ENCODE measurements at places on chromosomes 3 and 15.

GRCh38 chr3:154125378-154126030 is 4.3 kb downstream of the ARHGEF26 start:
- DNase-seq: no peak

DNA sequence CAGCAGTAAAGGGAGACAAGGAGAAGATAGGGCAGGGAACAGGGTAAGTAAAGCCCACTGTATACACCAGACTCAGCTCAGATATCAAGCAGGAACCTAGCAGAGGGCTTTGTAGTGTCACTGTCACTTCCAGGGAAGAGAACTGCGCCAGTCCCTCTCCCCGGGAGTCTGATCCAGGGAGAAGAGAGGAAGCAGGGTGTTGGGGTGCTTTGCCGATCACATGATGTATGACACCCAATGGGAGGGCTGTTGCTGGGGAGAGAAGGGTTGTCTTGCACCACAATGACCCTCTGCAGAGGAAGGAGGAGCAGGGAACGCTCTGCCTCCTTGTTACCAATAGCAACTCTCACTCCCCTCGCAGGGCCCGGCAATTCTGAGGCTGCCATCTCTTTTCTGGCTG is 147.2 kb upstream of the SLC2A2 start:
- no peak for DNase-seq

- DNase-seq: no peak
These were observed 326.9 kb upstream of the NAALADL2 start for GRCh38 chr3:174532216-174532615.

DNA sequence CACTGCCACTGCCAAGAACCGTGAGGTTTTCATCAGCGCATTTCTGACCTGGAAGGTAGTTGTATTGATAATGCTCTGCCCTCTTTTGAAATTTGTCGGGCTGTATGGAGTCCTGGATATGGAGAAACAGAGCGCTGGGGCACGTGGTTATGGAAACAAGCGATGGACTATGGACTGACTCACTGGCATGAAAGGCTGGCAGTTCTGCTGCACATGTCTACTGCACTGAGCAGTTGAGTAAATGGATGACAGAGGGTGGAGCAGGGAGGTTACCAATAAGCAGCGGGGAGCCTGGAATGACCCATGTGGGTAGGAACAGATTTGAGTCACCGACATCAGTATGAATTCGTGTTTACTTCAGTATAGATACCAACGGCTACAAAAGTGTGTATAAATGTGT is 429.5 kb downstream of the OCA2 start:
- no peak for DNase-seq

- DNase-seq: no peak
These were observed 17.6 kb upstream of the COLQ start for GRCh38 chr3:15539066-15539465.

DNA sequence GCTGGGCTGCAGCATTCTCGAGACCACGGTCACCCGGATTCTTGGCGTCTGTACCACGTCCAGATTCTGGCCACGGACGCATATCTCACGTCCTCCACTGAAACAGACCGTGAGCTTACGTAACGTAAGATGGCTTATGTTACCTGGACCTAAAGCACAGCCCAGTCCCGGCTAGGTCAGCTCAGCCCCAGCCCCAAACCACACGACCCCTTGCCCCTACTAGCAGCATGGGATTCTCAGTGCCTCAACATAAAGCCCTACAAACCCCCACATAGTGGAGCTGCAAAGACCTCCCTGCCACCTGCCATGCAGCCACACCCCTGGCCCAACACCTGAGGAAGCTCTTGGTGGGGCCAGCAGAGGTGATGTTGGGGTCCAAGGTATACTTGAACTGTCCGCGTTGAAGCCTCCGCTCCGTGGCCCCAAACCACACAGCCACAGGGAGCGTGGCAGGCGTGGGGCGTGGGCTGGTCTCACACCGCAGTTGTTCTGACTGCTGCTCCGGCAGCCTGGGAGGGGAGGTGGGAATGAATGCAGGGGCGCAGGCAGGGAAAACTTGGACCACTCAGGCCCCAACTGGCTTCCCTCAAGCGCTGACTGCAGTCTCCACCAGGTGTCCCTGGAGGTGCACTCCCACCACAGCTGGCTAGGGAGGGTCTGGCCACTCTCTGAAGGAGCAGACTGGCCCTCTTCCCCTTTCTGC is 14.5 kb downstream of the PLXNB1 start:
- DNase-seq: no peak

- DNase-seq: no peak
These were observed 61.9 kb downstream of the ZNF609 start for GRCh38 chr15:64522226-64522823.

- DNase-seq: no peak
These were observed 284.8 kb downstream of the TUSC7 start for GRCh38 chr3:116994351-116994879.

DNA sequence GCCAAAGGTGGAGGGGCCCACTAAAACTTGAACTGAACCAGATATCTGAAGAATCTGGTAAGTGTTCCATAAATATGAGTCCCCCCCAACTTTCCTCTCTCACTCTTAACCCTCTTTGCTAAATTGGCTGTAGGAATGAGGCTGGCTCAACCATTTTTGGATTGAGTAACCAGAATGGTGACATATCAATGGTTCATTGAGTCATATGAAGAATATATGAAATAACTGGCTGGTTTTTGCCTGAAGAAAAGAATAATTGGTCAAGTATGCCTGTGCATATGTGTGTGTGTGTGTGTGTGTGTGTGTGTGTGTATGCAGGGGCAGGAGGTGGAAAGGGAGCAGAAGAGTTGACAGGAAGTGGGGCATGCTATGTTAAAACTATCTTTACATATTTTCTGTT is 472.9 kb upstream of the THBS1 start:
- DNase-seq: no peak

DNA sequence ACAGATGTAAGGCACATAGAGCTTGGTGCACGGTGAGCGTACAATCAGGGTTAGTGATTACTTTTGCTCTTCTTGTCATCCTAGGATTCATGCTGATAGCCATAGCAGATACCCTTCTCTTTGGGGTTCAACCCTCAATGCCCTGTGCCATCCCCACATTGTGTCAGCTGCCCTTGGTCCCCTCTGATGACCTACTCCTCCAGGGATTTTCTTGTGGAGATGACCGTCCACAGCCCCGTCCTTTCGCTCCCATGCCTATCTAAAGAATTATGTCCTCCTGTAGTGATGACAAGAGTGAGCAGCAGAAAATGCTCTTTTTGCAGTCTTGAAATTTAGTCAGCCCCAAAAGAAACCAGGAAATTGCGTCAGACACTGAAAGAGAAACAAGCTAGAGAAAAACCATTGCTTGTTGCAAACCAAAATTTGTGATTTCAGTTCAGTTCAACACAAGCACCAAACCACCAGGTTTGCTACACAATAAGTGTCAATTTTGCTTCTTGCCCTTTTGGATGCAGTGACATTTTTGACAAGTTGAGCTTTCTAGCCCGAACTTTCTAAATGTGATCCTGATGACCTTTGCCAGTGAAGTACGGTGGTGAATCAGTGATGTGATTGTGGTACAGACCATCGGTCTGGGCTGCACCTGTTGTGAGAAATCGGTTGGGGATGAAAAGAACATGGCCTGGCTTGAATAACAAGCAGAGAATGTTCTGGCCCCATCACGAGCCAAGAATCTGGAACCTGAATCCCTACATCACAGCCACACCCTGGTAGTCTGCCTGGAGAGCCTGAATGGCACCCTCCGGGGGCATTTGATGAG is 41.3 kb downstream of the CMTM7 start:
- no peak for DNase-seq

GRCh38 chr3:48566401-48566760 is 2.8 kb upstream of the UCN2 start:
- DNase-seq: no peak

GRCh38 chr3:43023746-43024145 is 44.6 kb downstream of the GASK1A start:
- DNase-seq: no peak

DNA sequence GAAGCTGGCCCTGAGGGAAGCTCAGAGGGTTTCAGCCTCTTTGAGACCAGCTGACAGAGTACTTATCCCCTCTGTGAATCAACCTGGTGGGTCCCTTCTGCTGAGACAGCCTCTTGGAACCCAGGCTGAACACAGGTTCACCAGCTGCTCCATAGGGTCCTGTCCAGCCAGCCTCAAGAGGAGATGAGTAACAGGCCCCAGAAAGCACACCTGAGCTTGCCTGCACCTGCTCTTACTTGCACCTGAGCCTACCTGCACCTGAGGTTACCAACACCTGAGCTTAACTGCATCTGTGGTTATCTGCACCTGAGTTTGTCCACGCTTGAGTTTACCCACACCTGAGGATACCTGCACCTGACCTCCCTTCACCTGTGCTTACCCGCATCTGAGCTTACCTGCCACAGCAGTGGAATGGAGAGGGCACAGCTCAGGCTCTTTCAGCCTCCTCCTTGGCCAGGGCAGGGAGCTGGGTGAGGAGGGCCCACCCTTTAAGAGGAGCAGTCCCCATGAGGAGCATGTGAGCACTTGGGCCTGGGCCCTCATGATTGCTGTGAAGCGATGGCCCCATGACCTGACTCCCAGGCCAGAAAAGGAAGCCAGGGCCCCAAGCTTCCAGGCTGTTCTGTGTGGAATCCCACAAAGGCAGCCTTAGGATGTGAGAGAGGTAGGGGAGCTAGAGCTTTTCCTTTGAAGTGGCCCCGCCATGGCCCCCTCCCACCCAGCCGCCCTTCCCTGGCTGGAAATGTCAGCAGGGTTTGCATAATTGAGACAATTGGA is at the start of gene TRPM1:
TRPM1 (minus strand) TSS at position 464 of the 777 bp plus-strand sequence. CDS start 20,370 bp downstream, outside the sequence.
- no peak for DNase-seq

DNA sequence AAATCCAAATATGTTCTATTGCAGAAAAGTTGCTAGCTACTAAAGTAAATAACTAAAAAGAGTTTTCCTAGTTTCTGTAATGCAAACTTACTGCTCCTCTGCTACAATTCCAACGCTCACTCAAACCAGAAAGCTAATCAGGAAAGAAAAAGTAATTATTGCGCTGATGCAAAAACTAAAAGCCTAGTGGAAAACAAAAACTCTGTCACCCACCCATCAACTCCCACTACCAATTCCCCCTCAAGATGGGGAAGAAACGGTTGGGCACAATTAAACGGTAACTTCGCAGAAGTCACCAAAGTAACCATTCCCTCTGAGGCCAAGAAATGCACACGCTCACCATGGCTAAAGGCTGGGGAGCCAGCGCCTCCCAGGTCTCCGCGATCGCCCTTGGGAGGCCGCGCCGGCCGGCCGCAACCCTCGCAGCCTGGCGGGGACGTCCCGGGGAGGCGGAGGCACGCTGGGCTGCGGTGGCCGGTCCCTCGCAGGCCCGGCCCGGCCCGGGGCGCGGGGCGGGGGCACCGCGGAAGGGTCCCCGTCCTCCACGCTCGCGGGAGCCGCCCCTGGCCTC is 684 bp downstream of the SLTM start:
- no peak for DNase-seq

DNA sequence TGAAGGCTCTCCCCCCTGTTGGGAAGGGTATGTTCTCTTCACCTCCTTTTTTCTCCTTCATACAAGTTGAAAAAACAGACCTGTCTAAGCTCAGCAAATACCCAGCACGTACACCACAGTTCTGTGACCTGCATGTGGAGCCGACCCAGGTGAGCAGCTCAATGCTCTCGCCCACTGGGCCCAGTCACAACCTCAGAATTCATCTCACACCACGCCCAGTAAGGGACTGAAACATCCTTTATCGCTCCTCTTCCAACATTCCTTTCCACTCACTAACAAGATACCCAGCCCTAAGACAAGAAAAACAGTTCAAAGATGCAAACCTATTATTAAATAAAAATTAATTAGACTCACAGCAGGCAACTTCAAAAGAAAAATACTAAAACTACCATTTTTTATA is 68.9 kb downstream of the FOXP1 start:
- DNase-seq: no peak

DNA sequence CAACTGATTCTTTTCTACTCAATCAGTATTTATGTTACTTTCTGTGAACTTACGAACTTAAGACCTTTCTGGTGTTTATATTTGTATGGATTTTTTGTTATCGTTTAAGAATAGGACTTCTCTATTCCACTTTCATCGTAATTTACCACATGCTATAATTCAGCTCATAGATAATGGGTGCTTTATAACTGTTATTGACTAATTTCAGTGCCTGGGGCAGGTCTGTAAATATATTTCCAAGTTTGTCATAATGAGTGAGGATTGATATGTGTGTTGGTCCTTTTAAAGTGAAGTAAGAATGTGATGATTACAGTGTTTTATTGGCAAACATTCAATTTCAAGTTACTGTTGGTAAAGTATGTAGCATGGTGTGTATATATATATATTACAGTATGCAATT is 1.8 kb upstream of the NAALADL2 start:
- no peak for DNase-seq

GRCh38 chr3:29919571-29919970 is 638.7 kb downstream of the RBMS3 start:
- no peak for DNase-seq

GRCh38 chr3:169268286-169268776 is 395.2 kb downstream of the MECOM start:
- DNase-seq: no peak

DNA sequence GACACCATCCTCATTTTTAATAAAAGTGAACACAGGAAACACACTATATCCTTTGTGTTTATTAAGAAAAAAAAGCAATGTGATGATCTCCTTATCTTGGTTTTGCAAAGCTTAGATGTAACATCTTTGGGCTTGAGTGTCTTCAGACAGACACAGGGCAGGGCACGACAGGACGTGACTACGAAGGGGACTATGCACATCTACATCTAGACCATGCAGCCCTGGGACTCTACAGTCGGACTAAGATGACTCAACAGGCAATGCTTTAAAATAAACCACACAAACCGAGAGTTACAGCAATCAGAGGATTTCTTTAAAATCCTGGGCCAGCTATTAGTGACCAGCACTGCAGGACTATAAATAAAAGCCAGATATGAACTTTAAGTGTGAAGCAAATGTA is 22.8 kb upstream of the TM2D3 start:
- no peak for DNase-seq

DNA sequence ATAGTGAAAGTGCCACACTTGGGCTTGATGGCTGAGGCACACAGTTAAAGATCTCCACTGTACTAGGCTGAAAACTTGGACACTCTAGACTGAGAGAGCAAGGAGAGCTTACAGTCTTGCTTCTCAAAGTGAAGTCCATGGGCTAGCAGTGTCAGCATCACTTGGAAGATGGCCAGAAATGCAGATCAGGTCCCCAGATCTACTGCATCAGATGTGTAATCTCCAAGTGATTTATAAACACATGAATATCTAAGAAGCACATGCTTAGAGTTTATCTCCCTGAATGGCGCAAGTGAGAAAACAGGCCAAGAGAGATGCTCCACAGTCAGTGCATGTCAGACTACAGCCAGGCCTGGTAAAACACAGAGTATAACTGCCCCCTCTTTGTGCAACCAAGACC is 308.6 kb downstream of the CLSTN2 start:
- no peak for DNase-seq
